Esophagus muscularis mucosa (tissue), 4 donors: ENCODE measurements at places on chromosomes 1 and 21.

DNA sequence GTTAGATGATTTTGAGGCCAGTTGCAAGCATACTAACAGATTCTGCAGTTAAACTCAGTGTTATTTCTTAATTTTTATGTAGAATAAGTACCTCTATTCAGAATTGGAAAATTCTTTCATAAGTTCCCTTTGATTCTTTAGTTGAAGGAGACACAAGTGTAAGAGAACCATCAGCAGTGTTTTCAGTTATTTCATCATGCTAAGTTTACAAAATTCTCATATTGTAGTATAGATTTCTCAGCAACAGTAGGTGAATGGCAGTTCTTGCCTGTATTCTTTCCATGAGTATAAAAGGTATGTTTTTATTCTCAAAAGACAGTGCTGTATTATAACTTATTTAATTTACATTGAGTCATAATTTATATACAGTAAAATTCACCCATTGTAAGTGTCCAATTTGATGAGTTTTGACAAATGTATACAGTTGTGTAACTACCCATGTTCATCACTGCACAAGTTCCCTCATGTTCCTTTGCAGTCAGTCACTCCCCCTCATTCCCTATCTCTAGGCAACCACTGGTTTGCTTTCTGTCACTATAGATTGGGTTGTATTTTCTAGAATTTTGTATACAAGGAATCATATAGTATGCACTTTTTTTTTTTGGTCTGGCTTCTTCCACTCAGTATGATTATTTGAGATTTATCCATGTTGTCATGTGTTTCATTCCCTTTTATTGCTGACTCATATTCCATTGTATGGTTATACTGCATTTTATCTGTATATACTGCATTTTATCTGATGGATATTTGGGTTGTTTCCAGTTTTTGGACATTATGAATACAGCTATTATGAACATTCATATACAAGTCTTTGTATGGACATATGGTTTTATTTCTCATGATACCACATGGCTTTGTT is 3.9 kb downstream of the RPS6KC1 start:
- DNase-seq = no peak

DNA sequence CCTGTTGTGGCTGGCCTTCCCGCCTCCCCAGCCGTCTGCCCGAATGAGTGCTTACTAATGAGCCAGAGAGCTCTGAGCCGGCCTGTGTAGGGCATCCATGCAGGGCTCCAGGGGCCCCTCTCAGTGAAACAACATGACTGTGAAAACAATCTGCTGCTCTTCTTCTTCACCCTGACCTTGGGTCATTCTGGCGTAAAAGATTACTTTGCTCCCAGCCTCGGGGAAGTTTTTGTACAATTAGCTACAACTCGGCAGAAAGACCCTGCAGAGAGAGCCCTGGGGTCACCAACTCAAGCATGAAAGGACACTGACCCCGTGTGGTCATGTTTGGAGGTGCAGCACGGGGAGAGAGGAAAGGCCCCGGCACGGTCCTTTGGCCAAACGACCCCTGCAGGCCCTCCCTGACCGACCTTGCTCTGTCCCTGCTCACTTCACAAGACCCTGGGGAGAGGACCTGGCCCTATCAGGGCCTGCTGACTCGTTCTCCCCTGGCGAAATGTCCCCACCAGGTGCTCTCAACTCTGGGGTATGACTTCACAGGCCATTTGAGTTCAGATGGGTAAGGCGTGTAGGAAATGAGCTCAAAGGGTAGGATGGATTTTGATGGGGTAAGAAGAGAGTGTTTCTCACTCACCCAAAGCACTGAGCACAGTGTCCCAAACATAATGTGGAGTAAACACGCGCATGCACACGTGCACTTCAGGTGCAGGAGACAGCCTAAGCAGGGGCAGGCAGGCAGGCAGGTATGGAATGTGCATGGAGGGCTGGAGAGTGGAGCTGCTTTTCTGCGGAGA is 22.9 kb upstream of the FAM20B start:
- peak; percentile 94 for DNase-seq

GRCh38 chr1:15146971-15147376 is 6.6 kb upstream of the TMEM51 start:
- DNase-seq = no peak

DNA sequence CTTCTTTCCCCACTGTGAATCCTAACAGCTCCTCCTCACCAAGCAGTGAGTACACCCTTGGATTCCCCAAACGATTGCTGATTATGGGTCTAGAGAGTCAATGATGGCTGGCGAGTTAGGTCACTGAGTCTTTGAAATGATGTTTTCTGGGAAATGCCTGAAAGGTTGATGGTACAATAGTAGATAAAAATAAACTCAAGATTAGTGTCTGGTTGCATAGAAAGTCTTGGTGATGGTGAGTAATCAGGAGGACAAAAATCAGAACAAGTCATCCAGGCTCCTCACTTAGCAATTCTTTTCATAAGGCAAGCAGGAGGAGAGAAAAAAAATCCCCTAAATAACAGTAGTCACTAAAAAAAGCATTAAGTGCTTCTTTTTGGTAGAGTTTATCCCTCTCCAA is 22.6 kb downstream of the HLX start:
- no peak for DNase-seq

DNA sequence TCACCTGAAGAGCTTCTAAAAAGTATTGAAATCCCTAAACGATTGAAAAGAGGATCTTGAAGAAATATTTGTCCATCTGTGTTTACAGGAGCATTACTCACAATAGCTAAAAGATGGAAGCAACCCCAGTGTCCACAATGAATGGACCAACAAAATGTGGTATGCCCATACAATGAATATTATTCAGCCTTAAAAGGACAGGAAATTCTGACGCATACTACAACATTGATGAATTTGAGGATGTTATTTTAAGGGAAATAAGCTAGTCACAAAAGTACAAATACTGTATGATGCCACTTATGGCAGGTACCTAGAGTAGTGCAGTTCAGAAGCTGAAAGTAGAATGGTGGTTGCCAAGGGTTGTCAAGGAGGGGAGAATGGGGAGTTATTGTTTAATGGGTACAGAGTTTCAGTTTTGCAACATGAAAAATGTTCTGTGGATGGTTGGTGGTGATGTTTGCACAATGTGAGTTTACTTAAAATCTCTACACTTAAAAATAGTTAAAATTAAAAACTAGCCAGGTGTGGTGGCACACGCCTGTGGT is 37.1 kb upstream of the GADD45A start:
- peak; percentile 19 for DNase-seq

DNA sequence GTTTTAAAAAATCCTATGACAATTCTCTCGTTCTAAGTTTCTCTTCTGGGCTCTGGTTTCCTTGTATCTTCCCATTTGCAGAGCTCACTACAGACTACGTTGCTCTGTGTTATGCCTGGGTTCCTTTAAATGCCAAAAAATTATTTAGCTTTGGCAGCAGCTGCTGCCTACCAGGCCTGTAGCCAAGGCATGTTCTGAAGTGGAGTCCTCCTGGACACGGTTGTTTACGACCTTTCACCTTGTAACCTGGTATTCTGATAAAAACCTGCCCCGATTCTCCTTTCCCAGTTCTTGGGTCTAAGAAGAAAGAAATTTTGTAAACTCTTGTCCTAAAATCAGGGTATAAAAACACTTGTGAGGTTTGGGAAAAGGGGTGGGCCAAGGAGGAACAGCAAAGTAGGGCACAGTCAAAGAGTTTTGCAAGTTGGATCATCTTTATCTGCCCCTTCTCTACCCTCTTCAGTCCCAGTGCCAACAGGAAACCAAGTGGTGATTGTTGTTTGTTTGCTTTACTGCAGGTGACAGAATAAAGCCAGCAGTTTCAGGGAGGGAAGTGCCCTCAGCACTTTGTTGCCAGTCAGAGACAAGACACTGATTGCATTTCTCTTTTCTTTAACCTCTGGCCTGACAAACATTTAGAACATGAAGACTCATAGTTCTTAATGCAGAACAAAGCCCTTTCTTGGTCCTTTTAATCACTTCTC is 3.1 kb upstream of the TXNIP start:
- DNase-seq = no peak

DNA sequence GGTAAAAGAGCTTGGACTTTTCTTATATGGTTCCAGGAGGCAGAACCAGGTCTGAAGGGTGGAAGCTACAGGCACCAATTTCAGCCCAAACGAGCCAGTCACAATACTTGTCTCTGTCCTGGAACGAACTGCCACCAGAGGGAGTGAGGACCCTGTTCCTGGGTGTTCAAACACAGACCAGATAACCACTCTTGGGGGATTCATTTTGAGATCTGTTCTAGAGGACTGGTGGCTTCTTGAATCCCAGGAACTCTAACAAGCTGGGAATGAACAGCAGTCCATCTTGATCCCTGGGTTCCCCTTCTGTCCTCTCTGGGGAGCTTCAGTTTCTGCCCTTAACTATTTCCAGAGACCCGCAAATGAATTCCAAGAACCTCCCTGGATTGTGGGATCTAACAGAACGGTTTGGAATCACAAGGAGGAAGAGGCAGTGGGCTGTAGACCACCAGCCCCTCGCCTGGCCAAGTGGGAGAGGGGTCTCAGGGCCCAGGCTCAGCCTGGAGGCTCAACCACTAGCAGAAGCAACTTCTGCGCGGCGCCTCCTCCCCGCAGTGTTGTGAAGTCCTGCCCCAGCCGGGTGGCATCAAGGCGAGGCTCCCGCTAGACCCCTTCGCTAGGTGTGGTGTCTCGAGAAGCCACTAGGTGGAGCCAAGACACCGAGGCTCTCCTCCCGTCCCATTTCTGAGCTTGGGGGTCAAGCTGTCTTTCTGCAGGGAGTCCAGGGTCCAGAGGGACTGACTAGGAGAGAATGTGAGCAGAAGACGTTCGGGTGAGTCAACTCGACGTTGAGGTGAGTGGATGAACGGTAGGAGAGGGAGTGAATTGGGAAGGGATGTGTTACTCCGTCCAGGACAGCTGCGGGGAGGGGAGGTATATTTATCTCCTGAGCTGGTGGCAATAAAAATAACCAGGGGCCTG is 12.1 kb upstream of the NES start:
- no peak for DNase-seq

DNA sequence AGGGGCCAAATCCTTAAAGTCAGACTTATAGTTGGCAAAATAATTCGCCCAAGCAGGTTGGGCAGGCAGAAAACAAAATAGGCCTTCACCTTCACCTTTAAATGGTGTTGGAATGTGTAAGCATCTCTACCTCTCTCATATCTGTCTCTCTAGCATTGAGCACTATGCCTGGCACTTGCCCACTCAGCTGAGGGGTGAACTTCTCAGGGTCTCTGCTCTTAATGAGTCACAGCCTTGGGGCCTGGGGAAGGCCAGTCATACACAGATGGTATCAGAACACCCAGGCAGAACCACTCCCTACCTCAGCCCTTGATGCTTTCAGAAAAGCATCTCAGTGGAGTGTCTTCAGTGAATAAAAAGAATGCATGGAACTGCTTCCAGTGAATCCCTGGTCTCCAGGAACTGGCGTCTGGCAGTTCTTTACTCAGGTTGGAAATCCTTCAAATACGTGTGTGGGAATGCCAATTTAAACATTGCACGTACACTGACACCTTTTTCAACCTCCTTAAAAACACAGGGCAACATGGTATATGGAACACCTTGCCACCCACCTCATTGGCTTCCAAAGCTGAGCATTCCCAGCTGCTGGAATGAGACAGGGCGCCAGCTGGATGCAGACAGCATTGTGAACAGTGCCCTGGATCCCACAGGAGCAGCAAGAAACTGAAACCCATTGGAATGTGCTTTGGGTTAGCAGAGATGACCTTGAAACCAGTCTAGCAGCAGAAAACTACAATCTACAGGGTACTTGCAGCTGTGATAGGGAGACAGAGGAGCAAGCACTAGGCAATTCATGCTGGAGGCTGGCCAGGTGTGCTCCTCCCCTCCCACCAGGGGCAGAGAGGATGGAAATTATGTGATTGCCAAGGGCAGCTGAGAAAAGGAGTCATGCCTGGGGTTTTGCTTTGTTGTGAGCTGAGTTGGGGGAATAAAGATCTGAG is 30.0 kb downstream of the ZNF697 start:
- no peak for DNase-seq

GRCh38 chr1:201422436-201423030 is 1.0 kb upstream of the TNNI1 start:
- no peak for DNase-seq

DNA sequence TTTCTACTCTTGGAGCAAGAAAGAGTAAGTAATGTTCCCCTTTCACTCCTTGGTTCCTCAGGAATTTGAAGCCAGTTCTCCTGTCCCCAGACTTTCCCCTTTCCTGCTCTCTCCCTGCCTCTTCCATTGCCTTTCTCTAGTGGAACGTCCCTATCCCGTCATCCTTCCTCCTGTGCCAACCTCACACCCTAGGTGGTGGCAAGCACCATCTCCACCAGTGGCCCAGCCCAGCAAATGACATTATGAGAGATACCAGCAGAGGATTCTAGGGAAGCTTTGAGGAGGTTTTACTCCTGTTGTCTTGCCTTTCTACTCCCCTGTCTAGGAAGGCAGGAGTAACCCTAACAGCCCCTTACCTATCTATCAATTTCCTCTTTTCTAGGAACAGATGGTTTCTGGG is 8.1 kb upstream of the TACSTD2 start:
- DNase-seq = no peak

DNA sequence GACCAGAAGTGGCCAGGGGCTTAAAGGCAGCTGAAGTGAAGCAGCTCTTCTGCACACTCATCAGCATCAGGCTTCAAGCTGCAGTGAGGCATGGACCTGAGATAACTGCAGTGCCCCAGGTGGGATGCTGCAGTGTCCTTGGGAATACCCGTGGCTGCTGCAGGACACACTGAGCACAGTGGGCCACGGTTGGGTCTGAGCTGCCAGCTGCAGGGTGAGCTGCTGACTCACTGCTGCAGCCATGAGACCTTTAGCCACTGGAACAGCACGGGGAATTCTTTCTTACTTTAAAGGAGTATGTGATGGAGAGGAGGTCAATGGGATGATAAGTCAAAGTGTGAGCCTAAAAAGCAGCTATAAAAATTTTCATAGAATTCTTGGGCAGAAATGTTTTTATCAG is 102.1 kb downstream of the XCL2 start:
- peak; percentile 80 for DNase-seq

DNA sequence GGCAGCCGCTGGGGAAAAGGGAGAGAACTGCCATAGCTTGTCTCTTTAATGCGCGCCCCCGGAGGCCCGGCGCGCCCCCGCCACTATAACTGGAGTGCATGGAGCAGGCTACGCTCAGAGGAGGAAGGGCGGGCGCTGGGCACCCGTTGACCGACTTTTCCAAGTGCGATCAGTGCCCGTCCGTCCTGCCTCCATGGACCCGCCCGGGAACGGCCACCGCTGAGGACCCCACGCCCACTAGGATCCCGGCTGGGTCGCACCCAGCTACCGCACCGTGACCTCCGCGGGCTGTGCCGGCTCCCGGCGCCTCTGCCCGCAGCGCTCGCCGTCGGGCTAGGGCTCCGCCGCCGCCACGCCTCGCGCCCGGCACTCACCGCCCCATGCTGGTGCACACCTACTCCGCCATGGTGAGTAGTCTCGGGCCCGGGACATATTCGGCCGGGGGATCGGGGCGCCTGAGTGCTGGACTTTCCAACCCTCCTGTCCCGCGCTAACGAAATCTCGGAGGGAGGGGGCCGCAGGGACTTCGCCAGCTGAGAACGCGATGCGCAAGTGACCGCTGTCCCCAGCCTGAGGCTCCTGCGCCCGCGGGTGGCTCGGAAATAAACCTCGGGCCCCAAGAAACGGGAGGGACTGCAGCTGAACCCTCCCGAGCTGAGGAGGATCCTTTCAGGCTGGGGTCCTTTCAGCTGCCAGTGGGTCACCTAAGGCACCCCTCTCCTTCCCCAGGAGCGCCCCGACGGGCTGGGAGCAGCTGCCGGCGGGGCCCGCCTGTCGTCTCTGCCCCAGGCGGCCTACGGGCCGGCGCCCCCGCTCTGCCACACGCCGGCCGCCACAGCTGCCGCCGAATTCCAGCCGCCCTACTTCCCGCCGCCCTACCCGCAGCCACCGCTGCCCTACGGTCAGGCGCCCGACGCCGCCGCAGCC is at the start of gene TFAP2E:
Gene TFAP2E, plus strand, starts transcription at position 117 of the 927 bp plus-strand sequence. Its CDS starts 264 bp downstream, at position 381.
- no peak for DNase-seq

GRCh38 chr1:66764994-66765578 is 12.8 kb downstream of the DYNLT5 start:
- DNase-seq = no peak
